ENCODE measurements at places on chromosomes 12 and 14. TPM values are rescaled to one million over a fixed set of nuclear protein-coding genes. Genes with fewer than 3 reads are reported as not detected.

The EPYC gene
- not detected for total RNA-seq

The RASSF9 gene
- 6.7 TPM for total RNA-seq

The IFNG-AS1 gene
- total RNA-seq = 0.22 TPM

The CLEC7A gene
- 9.9 TPM for total RNA-seq

The PTPRB gene
- 13.9 TPM for total RNA-seq

The GDF3 gene
- total RNA-seq = not detected

The AREL1 gene
- total RNA-seq = 35.6 TPM

The TMTC1 gene
- total RNA-seq = 87.6 TPM

The CLEC4E gene
- 0.28 TPM for total RNA-seq

The C1S gene
- total RNA-seq = 122 TPM

The RERGL gene
- total RNA-seq = 3.0 TPM

Data from spinal cord (tissue), 10 donors.